ENCODE measurements at places on chromosomes 12 and 14.

GRCh38 chr12:53006810-53007309, 604 bp downstream of the EIF4B start:
- DNase-seq, result peak; percentile 90

GRCh38 chr14:49861699-49862088, 9.1 kb upstream of the NEMF start:
- DNase-seq, result peak; percentile 80

DNA sequence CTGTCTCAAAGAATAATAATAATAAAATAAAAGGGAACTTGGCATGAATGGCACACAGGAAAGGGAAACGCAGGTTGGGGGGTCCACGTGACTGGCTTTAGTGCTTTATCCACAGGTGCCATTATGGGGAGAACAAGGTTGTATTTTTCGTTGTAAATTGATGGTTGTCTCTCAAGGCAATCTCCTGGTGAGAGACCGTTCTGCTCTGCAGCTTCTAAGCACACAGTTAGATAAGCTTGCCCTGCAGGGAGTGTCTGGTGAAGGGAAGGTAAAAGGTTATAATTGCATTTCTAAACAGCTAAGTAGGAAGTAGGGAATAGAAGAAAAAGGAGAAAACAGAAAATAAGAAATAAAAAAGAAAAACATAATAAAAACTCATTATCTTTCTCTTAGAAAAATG, 69.1 kb upstream of the CPSF6 start:
- no peak for DNase-seq

DNA sequence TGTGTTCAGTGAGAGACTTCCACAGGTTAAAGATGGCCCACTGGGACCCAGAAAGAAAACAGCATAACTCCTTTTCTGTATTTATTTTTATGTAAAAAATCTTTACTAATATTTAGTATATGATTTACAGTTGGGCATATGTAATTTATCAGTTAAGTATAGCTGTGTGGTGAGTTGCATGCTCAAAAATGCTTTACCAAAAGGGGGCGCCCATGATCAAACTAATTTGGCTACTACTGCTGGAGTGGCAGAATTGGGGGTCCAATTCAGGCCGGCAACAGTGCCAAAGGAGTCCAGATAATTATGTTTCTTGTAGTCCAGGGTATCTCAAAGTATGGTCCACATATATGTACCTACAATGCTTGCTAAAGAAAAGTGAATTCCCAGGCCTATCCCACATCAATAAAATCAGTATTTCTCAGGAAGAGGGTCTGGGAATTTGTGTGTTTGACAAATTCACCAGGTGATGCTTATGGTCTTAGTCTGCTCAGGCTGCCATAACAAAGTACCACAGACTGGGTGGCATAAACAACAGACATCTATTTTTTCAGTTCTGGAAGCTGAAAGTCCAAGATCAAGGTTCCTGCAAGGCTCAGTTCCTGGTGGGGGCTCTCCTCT, 152.0 kb downstream of the KTN1 start:
- DNase-seq, result peak; percentile 59

GRCh38 chr14:77924141-77924948, 124.4 kb downstream of the ADCK1 start:
- no peak for DNase-seq

- peak; percentile 54 for DNase-seq
These were observed 111.4 kb downstream of the DACT1 start for GRCh38 chr14:58749066-58749669.

DNA sequence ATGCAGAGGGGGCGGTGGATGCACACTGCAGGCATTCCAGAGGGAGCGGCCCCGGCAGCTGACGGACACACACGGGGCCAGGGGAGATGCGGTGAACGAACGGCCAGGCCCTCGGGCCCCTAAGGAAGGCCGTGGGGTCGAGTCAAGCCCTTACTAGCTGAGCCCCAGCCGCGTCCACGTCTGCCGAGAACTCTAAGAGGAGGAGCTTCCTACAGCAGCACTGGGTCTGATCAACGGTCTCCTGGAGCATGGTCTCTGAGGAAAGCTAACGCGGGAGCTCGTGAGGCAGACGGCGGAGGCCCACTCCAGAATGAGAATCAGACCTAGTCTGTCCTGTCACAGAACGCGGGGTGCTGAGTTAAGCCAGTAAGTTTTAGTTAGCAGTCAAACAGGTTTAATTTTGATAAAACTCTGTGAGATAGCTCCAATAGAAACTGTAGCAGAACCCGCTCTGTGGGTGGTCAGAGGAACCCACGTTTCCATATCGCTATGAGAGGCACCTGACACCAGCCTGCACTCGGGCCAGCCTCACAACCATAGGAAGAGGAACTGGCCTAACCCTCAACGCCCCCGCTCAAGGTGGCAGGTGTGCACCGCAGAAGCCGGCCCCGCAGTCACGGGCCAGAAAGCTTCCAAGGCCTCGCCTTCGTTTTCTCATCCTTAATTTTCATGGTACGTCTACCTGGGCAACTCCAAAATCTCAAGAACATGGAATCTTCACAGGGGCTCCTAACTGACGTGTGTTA, 55.5 kb downstream of the CDC42BPB start:
- no peak for DNase-seq

GRCh38 chr12:50620109-50620977, 115.6 kb downstream of the DIP2B start:
- peak; percentile 54 for DNase-seq

GRCh38 chr12:9928607-9929006, 3.6 kb downstream of the CLEC2A start:
- no peak for DNase-seq

- DNase-seq, result no peak
These were observed 7.8 kb downstream of the ERP29 start for GRCh38 chr12:112020947-112021457.

GRCh38 chr12:50387487-50387886, 8.9 kb downstream of the FAM186A start:
- DNase-seq, result no peak

- no peak for DNase-seq
These were observed 42.1 kb upstream of the SOCS2 start for GRCh38 chr12:93530358-93530757.

DNA sequence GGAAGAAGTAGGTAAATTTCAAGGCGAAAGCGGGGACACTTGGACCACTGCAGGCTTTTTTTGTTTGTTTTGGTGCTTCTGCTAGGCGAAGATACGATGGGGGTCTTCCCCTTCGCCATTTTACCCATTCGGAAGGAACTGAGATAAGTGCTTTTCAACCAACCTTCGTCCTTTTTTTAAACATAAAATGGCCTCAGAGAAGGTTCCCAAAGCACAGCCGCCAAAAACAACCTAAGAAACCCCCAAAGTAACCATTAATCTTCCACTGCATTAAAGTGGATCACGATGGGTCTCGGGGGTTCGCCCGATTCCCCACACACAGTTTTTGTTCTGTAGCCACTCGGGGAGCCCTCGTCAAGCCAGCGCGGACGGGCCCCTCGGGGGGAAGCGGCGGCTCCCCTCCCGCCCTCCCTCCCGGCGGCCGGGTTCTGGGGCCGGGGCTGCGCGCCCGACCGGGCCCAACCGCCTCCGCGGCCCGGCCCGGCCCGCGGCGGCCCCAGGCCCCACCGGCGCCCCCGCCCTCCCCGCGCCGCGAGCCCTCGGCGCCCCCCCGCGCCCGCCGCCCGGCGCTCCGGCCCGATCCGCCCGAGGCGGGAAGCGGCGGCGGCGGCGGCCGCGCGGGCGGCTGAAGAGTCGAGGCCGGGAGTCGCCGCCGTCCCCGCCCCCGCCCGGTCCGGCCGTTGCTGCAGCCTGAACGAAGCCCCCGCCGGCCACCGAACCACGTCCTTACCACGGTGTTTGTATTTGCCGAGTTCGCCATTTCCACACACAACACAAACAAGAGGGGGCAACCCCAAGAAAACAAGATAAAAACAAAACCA, 790 bp downstream of the GTF2A1 start:
- peak; percentile 46 for DNase-seq

DNA sequence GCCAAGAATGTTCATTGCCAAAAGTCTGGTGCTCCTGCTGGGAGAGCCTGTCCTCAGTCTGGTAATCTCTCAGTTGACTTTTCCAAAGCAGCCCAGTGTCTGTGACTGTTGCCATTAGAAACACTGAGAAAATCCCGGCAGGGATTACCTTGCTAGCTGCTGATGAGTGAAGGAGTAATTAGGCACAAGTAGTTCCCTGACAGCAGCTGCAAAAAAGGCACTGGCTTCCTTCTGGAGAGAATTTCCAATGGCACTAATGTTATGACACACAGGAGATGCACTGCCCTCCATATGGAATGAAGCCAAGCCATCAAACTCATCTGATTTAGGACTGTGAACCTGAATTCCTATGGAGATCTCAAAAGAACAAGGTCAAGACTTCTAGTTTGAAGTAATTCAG, 1321.2 kb upstream of the SEL1L start:
- DNase-seq, result no peak

GRCh38 chr12:79298506-79298905, 392.3 kb downstream of the PAWR start:
- no peak for DNase-seq

- DNase-seq, result no peak
These were observed at the start of gene TSPAN8 for GRCh38 chr12:71157601-71158233. Gene TSPAN8, minus strand, starts transcription at chr12:71157999. Its CDS starts 321 bp downstream, at chr12:71157678.

DNA sequence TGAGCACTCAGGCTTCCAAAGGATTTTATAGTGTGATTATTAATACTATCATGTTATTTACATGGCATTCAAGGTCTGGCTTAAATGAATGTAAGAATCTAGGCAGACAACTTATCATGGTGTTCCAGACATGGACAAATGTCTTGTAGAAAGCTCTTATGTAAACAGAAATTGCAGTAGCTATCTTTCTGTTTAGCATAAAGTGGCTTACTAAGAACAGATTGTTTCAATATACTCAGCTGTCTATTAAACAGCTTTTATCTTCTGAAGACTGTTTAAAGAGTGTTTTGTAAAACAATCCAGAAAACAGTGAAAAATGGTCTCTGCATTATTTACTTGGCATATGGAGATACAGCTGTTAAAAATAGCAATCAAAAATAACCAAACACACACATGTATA, 1061.8 kb upstream of the SEL1L start:
- no peak for DNase-seq

DNA sequence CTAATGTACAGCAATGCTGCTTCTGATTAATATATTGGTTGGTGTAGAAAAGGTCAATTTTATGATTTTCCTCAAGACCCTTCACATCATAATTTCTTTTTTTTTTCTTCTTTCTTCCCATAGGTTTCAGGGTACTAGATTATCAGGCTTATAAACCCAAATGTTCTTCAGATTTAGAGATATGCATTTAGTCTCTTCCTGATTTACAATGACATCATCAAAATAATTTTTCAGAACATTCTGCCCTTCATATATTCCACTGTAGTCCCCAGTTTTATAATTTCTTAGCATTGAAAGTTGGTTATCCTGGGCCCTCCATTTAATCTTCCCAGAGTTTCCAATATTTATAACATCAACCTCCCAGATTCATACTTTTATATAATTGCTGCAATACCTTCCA, 226.7 kb upstream of the LRFN5 start:
- no peak for DNase-seq

DNA sequence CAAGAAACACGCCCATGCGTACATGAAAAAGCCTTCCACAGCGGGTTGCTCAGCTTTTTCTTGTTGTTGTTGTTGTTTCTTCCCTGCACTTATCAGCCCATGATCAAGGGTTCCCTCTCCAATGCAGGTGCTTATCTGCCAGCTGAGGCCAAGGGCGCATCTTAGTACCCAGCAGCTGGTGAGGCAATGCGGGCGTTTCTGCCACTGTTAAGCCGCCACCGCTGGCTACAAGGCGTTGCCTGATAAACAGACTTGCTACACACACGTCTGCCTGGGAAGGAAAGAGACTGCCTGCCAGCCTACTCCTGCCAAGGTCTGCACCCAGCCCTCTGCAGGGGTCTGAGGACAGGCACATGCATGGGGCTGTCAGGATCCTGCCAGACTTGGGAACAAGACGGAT, 345.9 kb downstream of the BCL11B start:
- peak; percentile 36 for DNase-seq

DNA sequence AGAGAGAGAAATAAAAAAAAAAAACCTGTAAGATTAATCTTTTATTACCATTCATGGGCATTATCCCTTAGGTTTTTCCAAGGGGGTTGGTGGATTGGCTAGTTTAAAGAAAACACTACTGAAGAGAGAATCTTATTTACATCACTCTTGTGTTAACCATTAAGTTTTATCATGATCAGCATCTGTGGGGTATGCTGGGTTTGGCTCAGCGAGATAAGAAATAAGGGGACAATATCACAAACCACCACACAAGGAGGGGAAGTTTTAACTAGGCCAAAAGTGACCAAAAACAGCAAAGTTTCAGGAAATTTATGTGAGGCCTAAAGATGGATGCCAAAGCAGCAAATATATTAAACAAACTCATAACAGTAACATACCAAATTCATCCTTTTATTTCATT, 548.6 kb downstream of the SLC16A7 start:
- DNase-seq, result no peak

- DNase-seq, result no peak
These were observed 47.0 kb downstream of the ITPK1 start for GRCh38 chr14:93068711-93069110.

DNA sequence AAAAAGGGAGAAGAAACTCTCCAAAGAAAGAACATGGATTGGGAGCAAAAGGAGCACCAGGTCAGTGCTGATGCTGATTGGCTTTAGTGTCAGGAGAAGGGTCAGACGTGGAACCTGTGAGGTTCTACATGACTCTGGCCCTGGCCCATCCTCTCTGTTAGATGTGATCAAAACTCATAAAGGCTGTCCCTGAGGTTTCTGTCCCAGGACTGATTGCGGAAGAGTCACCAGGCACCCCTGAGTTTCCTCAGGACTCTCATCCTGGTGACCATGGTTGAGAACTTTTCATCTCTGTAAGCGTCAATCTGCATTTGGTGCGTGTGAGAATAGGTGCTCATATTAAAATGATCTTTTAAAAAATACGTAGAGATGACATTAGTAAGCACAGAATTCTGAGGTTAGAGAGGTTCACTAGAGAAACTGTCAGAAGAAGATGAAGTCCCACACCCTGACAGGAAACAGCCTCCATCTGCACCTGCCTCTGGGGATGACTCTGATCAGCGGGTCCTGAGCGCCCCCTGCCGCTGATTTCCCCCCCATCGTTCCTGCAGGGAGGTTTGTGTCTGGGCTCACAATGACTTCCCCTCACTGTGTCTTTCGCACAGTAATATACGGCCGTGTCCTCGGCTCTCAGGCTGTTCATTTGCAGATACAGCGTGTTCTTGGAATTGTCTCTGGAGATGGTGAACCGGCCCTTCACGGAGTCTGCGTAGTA, 741.8 kb downstream of the TMEM121 start:
- DNase-seq, result peak; percentile 95

GRCh38 chr12:4214877-4215228, 58.7 kb upstream of the CCND2 start:
- DNase-seq, result no peak

DNA sequence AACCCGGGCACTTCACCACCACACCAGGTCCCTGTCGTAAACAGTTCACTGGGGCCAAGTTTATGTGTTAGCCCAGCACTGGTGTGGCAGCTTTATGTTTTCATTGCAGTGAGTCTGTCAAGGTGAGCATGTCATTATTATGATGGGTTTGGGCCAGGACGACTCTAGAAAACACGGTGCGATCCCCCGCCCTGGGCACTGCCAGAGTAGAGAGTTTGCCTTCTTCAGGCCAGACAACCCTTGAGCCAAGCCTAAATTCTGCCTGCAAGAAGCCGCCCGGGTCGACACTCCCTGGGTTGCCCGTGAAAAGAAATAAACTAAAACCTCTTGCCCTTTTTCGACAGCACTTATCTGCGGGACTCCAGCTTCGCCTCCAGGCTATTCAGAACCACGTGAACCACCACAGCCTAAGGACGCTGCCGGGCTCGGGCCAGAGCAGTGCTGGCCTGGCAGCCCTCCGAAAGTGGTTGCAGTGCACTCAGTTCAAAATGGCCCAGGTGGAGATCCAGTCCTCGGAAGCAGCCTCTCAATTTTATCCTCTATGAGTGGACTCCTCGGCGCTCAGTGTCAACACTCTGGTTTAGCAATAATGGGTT, 81.8 kb downstream of the PRIMA1 start:
- no peak for DNase-seq

- DNase-seq, result no peak
These were observed 18.9 kb downstream of the ABCB9 start for GRCh38 chr12:122947352-122947792.
